ENCODE measurements at places on chromosomes 11 and 22. TPM values are rescaled to one million over a fixed set of nuclear protein-coding genes. Genes with fewer than 3 reads are reported as not detected.

- peak; percentile 69 for DNase-seq
Observed at GRCh38 chr22:36757668-36758211, 18.2 kb downstream of the IFT27 start.

DNA sequence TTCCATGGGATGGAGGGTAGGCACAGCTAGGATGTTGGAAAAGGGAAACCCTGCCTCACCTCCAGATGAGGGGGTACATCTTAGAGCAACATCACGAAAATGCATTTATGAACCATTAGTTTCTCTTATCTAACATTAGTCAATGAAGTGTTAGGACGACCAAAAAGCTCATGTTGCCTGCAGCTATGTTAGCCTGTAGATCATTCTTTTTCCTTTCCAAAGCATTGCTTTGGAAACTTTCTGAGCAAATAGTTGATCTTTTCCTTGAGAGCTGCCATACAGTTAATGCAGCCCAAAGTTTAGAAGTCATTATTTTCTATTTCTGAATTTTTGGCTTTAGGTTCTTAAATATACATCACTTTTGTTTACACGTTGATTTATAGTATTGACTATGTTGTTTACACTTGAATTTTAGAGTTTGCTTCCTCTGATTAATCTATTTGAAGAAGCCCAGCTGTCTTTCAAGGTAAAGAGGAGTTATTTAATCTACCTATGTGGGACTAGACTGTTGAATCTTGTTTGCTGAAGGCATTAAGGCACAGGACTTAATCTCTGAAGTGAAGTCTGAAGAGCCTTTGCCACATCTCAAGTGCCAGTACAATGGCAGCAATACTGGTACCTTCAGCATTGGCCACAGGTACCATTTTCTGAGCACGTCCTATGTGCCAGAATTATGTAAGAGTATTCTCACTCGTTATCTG lies 11.0 kb downstream of the POU2AF3 start:
- no peak for DNase-seq

DNA sequence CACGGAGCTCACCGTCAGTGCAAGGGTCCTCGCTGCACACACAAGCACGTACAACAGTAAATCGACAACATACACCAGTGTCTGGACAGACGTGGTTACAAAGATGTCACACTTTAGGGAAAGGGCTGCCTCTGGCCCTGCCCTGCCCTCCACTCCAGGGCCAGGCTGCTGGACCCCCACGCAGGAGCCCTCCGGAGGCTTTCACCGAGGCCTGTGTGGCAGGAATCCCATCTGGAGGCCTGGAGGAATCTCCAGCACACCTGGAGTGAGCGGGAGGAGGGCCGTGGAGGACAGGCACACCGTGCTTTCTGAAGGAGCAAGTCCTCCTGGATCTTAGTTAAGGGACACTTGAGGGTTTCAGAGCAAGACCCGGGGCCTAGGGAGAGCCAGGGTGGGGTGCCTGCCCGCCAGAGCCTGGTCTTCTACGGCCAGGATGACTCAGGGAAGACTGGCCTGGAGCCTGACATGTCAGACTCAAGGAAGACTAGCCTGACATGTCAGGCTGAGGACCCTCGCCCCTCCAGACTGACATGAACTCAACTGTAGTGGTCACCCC lies 2.1 kb upstream of the PIM3 start:
- no peak for DNase-seq

TUB gene
- total RNA-seq = 26.2 TPM

C11orf87 gene
- total RNA-seq = not detected

DNA sequence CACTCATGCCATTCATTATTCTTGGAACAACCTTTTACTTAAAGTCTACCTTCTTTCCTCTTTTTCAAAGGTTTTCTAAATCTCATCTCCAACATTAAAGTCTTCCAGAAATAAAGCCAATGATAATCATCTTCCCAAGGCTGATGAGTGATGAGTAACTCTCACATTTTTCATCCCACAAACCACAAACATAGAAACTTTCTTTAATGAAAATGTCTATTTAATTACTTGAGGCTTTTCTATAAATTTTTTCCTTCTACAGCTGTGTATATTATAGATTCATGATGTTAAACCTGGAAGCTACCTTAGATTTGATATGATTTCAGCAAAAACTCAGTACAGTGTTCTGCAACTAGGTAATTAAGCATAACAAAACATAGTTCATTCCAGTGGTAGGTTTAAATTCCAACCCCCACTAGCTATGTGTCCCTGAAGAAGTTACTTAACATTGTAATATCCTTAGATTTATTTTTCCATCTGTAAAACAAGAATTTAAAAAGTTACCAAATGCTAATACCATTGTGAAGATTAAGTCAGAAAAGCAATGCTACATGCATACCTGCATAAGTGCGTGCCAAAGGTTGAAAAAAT lies 845.4 kb downstream of the KCNA4 start:
- DNase-seq = no peak

MYBPC3 gene
- not detected for total RNA-seq

GRCh38 chr22:44596396-44597125 lies 98.5 kb upstream of the RTL6 start:
- DNase-seq = peak; percentile 60

DNA sequence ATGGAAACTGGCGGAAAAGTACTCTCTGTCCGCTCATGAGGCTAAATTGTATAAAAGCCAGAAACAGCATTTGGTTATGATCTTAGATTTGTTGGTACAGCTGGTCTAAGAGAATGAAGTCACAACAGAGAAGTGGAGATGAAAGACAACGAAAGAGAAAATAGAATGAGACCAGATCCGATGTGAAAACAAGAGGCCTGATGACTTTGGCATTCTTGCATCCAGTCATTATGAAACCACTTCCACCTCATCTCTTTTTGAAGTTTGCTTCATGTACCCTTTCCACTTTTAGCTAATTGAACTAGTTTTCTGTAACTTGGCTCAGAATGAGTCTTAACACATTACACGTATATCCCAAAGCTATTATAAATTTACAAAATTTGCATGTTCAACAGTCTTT lies 1431.7 kb downstream of the LRRC4C start:
- no peak for DNase-seq

GRCh38 chr11:130455483-130456127 lies 7.2 kb downstream of the ADAMTS15 start:
- DNase-seq = no peak

DNA sequence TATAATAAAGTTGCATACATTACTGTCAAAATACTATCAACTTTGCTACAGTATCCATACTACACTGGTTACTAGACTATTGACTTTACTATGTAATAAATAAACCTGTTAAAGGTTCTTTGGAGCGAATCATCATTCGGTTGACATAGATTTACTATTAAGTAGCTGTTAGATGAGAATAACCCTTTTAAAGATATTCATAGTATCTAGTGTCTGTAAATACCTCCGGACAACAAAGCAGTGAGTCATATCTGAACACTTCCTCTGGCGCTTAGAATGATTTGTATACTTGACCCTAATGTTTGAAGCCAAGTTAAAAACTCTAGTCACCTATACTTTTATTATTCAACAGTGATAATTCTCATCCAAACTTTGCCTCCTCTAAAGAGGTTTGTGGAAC lies 84.7 kb downstream of the MSANTD4 start:
- no peak for DNase-seq

DNA sequence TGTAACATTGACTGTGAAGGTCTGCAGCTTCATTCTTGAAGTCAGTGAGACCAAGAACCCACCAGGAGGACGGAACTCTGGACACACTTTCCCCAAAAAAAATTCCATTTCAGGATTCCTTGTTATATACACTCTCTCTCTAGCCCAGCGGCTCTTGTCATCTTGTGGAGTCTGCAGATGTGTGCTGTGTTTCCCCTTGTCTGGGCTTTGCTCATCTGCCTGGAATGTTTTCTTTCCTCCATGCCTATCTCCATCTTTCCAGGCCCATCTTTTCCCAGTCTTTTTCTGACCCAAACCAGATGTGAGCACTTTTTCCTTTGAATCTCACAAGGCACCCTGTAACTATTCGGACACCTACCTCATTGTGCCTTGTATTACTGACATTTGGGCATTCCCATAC lies 5.1 kb upstream of the DRG1 start:
- no peak for DNase-seq

- DNase-seq = peak; percentile 40
Observed at GRCh38 chr11:123040111-123040432, 21.9 kb downstream of the HSPA8 start.

GRCh38 chr11:78168539-78169477 lies 19.6 kb downstream of the KCTD21 start:
- no peak for DNase-seq

GRCh38 chr22:27107386-27107785 lies 450.0 kb downstream of the MIAT start:
- DNase-seq = no peak

DNA sequence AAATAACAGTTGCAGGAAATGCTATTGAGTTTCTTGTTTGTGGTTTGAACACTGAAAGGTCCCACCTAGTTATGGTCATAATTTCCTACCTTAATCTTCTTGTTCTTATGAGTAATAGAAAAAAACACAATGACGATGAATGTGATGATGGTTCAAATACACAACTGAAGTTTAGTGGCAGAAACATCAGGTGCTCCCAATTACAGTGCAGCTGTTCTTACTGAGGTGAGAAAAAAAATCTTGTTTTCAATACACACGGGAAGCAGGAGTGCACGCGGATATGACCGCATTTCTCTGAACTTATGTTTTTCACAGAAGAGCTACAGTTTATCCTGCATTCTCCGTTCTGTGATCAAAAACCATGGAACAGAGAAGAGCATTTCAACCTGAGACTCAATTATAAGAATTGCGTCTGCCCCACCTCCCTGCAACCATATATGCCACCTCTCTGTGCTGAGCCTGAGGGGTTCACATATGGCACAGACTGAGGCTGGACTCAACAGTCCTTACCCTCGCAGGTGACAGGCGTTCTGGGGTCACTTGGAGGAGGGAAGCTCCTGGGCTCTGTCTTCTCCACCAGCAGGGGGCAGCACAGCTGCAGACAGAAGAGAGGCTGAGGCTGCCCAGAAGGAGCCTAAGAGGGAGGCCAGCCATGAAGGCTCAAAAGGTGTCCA lies 99.7 kb upstream of the IGLL5 start:
- DNase-seq = peak; percentile 59

- DNase-seq = peak; percentile 90
Observed at GRCh38 chr11:128956401-128957201, 13.9 kb upstream of the TP53AIP1 start.

MPZL3 gene
- total RNA-seq = 3.0 TPM

DNA sequence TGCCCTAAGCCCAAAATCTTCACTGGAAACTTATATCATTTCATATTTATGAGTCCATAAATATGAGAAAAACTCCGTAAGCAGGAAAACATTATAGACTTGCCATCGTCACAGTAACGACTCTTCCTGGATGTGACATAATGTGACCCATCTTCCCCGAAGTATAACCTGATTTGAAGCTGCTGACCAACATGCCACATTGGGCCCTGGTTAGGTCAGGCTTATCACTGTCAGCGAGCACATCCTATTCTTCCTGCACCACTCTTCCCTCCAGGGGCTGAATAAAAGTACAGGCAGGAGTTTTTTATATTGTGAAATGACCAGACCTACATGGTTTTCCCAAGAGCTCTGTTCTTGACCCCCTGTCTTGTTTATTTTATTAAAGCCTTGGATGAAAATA lies 12.1 kb upstream of the BLID start:
- DNase-seq = no peak

GRCh38 chr11:212150-213100 lies 4.9 kb downstream of the RIC8A start:
- no peak for DNase-seq

SYT7 gene
- 6.5 TPM for total RNA-seq

GRCh38 chr11:119545978-119546915 lies 123.3 kb upstream of the THY1 start:
- DNase-seq = no peak

- no peak for DNase-seq
Observed at GRCh38 chr22:19275919-19276600, 15.5 kb downstream of the CLTCL1 start.

SLC17A6 gene
- total RNA-seq = not detected

DNA sequence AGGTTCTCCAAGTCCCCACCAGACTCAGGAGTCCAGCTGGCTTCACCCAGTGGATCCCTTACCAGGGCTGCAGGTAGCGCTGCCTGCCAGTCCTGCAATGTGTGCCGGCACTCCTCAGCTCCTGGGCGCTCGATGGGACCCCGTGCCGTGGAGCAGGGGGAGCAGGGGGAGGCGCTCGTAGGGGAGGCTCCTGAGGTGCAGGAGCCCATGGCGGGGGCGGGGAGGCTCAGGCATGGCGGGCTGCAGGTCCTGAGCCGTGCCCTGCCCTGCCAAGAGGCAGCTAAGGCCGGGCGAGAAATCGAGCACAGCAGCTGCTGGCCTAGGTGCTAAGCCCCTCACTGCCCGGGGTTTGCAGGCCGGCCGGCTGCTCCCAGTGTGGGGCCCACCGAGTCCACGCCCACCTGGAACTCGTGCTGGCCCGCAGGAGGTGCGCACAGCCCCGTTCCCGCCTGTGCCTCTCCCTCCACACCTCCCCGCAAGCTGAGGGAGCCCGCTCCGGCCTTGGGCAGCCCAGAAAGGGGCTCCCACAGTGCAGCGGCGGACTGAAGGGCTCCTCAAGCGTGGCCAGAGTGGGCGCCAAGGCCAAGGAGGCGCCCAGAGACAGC lies 792.9 kb upstream of the CCDC179 start:
- DNase-seq = no peak

GRCh38 chr22:21726650-21727049 lies 8.9 kb downstream of the YPEL1 start:
- DNase-seq = peak; percentile 45

BAIAP2L2 gene
- not detected for total RNA-seq

- peak; percentile 99 for DNase-seq
Observed at GRCh38 chr11:67630228-67630942, 648 bp upstream of the NUDT8 start.

GLYAT gene
- total RNA-seq = not detected

OR8H2 gene
- total RNA-seq = not detected

- DNase-seq = peak; percentile 86
Observed at GRCh38 chr11:34192481-34193401, 87.3 kb downstream of the NAT10 start.

DNA sequence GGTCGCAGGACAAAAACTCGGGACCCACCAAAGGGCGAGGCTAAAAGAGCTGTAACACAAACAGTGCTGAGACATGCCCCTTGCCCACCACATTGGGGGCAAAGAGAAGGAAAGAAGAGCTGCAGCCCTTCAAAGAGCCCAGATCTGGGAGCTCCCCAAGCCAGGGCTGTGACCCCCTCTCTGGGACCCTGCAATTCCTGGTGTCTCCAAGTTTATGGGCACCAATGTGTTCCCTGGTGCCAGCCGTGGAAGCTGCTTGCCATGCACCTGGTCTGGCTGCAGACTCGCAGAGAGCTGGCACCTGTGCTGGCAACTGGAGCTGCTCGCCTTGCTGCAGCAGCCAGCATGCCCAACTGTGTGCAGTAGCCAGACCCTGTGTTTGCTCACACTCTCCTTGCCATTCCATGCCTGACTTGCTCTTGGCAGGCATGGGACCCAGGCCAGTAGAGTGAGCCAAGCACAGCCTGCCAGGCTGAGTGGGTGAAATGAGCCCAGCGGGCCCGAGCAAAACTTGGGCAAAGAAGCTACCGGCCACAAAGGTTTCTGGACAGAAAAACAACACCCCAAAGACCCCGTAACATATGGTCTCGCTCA lies 16.0 kb downstream of the RRP8 start:
- no peak for DNase-seq
